ENCODE measurements at places on chromosomes 5 and 9.

DNA sequence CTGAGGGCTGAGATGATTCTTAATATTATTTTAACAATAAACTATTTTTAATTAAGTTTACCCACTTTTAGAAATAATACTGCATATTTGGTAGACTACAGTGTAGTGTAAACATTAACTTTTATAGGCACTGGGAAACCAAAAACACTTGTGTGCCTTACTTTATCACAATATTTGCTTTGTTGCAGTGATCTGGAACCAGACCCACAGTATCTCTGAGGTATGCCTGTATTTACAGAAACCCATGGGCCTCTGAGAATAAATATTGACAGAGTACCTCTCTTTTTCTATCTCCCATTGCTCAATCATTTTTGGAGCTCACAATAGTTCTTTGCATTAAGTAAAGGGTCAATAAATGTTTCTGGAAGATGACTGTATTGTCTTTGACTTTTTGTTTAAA is 73.3 kb downstream of the SLCO4C1 start:
- no peak for DNase-seq

GRCh38 chr5:81606150-81606549 is 144.7 kb downstream of the SSBP2 start:
- no peak for DNase-seq

DNA sequence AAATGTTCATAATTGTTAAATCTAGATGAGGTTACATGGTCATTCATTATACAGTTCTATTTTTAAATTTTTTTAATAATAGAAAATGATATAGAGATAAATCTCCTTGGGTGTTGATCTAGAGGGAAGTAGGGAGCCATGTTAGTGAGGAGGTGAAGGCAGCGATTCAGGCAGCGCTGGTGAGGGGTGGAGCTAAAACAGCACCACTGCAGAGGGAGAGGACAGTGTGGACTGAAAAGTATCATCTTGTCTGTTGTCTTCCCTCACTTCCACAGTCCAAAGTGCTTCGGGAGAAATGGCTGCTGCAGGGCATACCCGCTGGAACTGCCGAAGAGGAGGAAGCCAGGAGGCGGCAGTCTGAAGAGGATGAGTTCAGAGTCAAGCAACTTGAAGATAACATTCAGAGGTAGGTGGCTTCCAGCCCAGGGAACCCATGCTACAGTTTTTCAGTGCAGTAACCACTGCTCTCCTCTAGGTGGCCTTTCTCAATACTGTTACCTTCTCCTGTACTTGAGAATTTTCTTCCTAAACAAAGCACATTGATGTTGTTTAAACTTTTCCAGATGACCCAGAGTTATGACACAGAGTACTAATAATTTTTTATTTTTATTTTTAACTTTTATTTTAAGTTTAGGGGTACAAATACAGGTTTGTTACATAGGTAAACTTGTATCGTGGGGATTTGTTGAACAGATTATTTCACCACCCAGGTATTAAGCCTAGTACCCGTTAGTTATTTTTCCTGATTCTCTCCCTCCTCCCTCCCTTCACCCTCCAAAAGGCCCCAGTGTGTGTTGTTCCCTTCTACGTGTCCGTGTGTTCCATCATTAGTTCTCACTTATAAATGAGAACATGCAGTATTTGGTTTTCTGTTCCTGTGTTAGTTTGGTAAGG is 100.5 kb downstream of the PALM2AKAP2 start:
- no peak for DNase-seq

GRCh38 chr9:109507421-109507838 is 9.3 kb upstream of the PTPN3 start:
- peak; percentile 41 for DNase-seq

DNA sequence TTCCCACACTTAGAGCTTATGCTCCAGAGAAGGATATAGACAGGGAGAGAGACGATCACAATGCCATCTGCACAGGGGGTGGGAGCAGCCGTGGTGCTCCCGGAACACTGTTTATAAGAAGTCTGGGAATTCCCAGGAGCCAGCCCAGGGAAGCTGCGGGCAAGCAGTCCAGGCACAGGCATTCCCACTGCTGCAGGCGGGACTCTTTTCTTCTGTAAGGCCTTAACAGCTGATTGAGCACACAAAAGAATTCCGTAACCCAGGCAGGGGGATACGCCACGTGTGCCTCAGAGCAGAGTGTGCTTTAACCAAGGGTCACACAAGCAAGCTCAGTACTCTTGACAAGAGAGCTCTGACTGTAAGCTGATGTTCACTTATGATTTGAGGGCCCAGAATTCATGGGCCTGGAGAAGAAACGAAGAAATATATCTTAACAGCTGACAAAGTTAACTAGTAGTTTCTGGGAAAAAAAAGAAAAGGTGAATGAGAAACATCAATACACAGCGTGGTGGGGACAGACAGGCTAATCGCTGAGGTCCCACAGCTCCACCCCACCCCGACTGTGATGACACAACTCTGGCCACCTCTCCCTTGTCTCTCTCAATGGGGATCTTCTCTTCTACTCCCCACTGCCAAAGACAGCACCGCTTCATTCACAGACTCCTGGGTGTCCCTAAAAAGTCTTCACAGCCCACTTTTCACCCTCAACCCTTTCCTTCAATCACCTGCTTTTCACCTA is 85.9 kb upstream of the SIMC1 start:
- DNase-seq: no peak

GRCh38 chr9:135081264-135081660 is 6.2 kb upstream of the OLFM1 start:
- no peak for DNase-seq

DNA sequence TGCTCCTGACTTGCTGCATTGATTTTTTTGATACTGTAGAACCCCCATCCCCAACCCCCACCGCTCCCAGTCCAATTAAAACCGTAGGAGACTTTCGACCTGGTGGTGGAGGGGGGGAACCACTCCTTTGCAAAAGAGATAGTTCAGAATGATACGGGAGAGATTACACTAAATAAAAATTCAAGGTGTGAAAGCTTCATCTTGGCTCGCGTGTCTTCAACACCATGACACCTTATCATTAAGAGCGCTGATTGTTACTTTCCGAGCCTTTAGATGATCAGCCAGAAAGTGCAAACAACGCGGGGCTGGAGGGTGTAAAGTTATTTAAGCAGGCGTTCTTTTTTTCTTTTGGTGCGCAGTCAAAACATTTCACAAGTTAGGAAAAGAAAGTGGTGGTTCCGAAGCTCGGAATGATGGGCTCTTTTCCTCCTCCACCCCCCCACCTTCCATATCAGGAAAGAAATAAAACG is 1.3 kb upstream of the ZNF462 start:
- no peak for DNase-seq

DNA sequence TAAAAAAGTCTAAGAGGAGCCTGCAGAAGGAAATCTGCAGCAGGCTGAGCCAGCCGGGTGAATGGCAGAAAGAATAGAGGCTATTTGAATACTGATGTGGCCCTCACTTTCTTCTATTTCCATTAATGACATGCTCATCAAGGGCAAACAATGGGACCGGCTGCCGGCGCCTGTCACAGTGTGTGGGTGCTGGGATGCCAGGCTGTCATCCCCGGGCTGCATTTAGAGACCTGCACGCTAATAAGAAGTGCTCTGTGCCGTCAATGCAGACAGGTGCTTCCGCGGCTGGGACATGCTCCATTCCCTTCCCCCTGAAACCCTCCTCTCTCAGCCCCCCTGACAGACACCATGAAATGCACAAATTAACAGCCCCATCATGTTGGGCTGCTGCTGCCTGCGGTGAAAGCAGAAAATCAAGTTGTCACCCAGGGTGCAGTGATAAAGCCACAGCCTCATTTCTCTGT is 217.7 kb upstream of the TBCA start:
- DNase-seq: no peak

DNA sequence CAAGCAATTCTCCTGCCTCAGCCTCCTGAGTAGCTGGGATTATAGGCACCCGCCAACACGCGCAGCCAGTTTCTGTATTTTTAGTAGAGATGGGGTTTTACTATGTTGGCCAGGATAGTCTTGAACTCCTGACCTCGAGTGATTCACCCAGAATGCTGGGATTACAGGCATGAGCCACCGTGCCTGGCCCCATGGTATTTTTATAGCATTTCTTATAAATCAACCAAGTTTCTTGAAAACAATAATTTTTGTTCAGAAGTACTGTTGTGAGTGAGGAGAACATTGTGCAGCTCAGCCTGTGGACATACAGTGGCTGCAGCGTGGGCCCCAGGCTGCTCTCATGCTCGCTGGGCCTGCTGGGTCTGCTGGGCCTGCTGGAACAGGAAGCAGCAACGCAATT is 45.3 kb downstream of the MAP1B start:
- DNase-seq: no peak

DNA sequence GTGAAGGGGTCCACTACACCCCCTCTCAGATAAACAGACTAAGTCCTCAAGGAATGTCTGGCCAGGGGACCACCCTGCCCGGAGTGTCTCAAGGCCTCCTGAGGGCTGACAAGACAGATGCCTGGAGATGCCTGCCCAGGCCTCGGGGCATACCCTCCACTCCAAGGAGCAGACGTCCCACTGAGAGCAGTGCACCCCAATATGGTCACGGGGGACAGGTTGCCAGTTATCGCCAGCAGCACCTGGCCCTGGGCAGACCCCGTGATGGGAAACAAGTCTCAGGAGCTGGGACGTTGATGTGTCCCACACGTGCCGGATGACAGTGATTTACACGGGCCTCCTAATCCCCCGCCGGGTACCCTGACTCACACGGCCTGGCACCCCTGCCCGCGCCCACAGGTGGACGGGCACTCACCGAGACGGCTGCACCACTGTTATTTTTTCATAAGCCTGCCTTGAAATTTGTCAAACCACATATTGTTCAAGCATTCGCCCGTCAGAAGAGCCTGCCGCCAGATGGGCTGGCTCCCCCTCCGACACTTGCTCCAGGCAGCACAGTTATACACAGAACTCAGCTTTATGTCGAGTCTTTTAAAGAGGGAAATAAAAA is 43.9 kb downstream of the BARX1 start:
- DNase-seq: no peak

DNA sequence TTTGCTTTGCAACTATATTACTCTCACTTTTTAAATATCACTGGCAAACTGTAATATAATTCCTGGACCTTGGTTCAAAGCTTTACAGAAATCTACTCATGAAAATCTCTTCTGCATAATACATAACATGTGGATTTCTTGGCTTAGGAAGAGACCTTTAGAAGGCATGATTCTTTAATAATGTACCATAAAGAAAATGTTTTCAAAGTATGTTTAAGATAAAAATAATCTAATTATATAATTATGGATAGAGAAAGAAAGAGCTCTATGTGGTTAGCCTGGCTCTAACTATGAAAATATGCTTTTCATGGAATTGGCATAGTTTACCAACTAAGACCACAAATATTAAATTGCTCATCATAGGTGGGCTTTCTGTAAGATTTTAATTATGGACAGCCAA is 817.8 kb downstream of the TLE1 start:
- DNase-seq: no peak

- DNase-seq: no peak
Measured at GRCh38 chr5:84618262-84618661, 233.6 kb upstream of the EDIL3 start.

- no peak for DNase-seq
Measured at GRCh38 chr5:89733772-89734171, 675.8 kb downstream of the CETN3 start.

All from smooth muscle cell of the brain vasculature (primary cell).